Tibial artery (tissue), 4 donors: ENCODE measurements at places on chromosomes 7 and 10.

DNA sequence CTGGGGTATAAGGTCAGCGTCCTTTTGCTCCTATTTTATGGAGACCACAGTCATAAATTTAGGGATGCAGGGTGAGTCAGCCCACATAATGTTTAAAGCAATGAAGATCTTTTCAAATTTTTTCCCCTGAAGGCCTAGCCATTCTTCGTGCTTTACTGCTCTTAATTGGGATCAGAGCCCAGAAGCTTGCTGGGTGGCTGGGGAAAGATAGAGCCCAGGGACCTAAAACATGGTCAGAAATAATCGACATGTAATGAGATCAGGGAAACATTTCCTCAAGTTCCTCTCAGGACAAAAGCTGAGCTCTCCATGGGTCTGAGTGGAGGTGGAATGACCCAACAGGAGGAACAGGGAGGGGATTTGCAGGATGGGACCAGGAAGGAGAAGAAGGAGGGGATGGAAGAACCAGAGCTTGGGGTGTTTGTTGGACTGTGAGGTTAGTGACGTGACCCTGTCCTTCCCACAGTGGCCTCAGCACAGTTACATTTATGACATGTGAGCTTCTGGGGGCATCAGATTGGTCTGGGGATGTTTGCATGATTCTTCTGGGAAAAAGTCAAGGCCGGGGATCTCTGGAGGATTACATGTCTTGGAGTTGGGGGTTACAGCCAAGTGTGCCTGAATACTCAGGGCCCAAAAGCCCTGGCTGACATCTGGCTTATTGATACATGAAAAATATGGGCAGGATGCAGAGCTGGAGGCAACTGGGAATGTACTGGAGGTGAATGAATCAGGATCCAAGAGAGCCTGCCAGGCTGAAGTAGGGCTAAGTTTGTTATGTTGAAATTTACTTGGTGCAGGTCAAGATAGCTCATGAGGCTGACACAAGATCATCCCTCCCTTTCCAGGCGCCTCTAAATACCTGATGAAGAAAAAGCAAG, 477.9 kb downstream of the RPS24 start:
- no peak for DNase-seq
- H3K27me3 ChIP-seq, result no peaks in the 10 kb centered on the region
- peak overlapping the region; percentile 42 for H3K27ac ChIP-seq
- no peaks in the 10 kb centered on the region for H3K36me3 ChIP-seq

GRCh38 chr10:24209946-24210491, 1.1 kb downstream of the KIAA1217 start:
- H3K4me1 ChIP-seq, result peaks cover 34% of the 10 kb centered on the region
- no peaks in the 10 kb centered on the region for H3K27me3 ChIP-seq
- no peaks in the 10 kb centered on the region for H3K36me3 ChIP-seq
- DNase-seq, result no peak
- H3K27ac ChIP-seq, result no peak overlapping the region
- peak overlapping the region; percentile 51 for H3K4me3 ChIP-seq

DNA sequence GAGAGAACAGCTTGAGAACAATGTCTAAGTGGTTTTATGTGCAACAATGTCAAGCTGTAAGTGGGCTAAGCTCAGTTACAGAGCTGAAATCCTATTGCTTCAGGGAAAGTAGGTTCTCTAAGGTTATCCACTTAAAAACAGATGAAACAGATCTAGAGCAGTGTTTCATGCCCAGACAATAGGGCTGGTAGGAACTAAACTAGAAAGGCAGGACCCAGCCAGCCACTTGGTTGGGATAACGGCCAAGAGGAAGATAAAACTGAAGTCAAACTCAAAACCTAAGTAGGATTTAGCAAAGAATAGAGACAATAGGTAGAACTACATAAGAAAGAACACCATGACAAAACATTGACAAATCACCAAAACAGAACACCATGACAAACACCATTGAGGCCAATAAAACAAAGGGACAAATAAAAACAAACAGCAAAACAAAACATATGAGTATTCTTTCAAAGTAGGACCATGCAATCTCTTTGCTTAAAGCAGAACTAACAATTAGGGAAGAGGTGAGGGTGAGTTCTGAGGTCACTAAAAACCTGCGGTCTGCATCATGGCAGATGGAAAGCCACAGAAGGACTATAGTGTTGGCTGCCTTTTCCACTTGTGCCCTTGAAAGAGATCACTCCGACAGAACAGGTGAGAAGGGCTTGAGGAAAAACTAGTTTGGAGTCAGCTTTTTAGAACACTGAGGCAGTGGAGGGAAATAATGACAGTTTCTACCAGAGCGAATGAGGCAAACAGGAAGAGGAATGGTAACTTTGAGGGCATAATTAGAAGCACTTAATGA, 81.0 kb downstream of the HGF start:
- no peak overlapping the region for H3K4me3 ChIP-seq
- no peak overlapping the region for H3K27ac ChIP-seq
- no peaks in the 10 kb centered on the region for H3K27me3 ChIP-seq
- no peaks in the 10 kb centered on the region for H3K36me3 ChIP-seq
- DNase-seq, result no peak
- no peaks in the 10 kb centered on the region for H3K4me1 ChIP-seq

DNA sequence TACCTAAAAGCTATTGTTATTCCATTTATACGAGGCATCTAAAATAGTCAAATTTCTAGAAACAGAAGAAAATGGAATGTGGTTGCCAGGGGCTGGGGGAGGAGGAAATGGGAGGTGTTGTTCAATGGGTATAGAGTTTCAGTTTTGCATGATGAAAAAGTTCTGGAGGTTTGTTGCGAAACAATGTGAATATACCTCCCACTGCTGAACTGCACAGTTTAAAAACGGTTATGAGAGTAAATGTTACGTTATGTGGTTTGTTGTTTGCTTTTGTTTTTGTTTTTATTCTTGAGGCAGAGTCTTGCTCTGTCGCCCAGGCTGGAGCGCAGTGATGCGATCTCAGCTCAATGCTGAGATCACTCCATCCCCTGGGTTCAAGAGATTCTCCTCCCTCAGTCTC, 64.9 kb upstream of the NRBF2 start:
- H3K4me3 ChIP-seq, result no peak overlapping the region
- no peaks in the 10 kb centered on the region for H3K4me1 ChIP-seq
- H3K27me3 ChIP-seq, result no peaks in the 10 kb centered on the region

- no peak for DNase-seq
- H3K4me3 ChIP-seq, result no peak overlapping the region
- no peak overlapping the region for H3K27ac ChIP-seq
- no peaks in the 10 kb centered on the region for H3K4me1 ChIP-seq
- H3K36me3 ChIP-seq, result no peaks in the 10 kb centered on the region
Measured at GRCh38 chr7:44249639-44250234, 49.0 kb downstream of the YKT6 start.

DNA sequence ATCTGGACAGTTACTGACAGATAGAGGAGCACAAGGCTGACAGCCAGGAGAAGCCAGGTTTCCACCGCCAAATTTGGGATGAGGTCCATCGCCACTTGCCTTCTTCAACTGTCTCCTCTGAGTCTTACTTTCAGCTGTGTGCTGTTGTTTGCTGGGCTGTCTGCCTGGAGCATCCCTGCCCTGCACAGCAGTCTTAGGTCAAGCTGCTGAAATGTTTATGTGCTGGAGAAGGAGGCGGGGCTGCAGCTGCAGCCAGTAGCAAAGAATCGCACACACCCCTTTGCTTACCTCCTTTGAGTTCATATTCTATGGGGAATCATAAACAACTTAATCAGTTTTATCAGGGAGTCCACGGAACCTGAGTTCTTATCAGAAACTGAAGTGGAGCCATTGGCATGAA, 20.1 kb upstream of the CYP3A5 start:
- no peaks in the 10 kb centered on the region for H3K36me3 ChIP-seq
- no peak overlapping the region for H3K4me3 ChIP-seq
- no peak overlapping the region for H3K27ac ChIP-seq
- H3K4me1 ChIP-seq, result no peaks in the 10 kb centered on the region

- H3K36me3 ChIP-seq, result no peaks in the 10 kb centered on the region
- no peaks in the 10 kb centered on the region for H3K27me3 ChIP-seq
- peak overlapping the region; percentile 57 for H3K27ac ChIP-seq
- H3K4me1 ChIP-seq, result peaks cover 12% of the 10 kb centered on the region
- DNase-seq, result peak; percentile 70
Measured at GRCh38 chr10:89207801-89208551, 859 bp upstream of the CH25H start.
